ENCODE measurements at places on chromosomes 6 and 20.

DNA sequence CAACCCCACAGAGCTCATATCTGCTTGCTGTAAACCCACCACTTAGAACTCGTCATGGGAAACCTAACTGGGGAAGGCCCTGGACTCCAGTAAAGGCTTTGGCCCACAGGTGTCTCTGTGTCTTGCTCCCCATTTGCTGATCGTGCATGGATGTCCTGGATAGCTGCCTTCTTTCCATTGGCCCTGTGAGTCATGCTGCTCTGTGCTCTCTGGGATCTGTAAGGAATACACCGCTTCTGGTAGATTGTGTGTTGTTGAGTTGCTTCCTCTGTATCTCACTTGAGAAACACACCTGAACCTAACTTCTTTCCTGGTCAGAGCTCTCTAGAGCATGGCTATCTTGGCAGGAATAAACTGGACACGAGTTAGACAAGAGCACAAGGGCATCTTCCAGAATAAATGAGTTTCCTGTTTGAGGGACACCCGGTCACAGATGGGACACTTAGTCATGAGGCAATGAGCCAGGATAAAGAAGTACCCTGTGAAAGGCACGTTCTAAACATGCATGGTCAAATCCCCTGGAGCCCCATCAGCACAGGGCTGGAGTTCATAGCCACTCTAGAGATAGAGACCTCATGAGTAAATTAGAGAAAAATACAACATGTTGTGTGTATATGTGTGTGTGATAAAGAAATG lies 99.6 kb upstream of the TMEM170B start:
- DNase-seq = no peak

DNA sequence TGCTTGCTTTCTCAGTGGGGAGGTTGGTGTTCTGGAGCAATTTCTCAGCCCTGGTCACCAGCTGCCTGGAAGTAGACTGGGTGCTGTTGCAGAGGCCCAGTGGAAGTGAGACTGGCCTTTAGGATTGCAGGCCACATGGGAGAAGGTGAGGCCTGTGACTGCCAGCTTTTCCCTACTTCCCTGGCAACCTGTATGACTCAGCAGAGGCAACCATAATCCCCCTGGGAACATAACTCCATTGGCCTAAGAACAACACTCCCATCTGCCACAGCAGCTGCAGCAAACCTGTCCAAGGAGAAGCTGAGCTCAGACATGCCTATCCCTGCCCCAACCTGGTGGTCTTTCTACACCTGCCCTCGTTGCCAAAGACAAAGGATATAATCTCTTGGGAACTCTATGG lies 473.5 kb upstream of the SPTLC3 start:
- no peak for DNase-seq

DNA sequence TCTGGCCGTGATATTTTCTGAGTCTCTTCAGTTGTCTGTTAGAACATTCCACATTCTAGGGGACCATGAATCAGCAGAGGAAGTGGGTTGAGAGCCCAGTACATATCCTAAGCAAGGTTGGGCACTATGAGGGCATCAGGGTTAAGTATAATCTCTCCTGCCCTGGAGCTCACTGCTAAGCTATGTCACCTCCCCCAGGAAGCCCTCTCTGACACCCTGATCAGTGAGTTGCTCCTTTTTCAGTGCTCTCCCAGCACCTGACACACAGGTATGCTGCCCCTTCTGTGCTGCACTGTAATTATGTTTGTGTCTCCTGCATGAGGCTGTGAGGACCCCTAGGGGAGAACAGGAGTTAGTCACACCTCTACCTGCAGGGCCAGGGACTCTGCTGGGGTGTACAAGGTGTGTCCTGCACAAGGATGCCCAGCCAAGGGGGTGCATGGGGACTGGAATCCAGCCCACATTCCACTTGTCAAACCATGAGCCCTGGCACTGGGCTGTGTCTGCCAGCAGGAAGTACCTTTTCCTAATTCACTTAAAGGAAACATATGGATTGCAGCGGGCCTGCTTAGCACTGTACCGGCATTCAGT lies 3.9 kb downstream of the RAB44 start:
- no peak for DNase-seq

GRCh38 chr6:138724015-138724414 lies 49.6 kb upstream of the CCDC28A start:
- DNase-seq = no peak

DNA sequence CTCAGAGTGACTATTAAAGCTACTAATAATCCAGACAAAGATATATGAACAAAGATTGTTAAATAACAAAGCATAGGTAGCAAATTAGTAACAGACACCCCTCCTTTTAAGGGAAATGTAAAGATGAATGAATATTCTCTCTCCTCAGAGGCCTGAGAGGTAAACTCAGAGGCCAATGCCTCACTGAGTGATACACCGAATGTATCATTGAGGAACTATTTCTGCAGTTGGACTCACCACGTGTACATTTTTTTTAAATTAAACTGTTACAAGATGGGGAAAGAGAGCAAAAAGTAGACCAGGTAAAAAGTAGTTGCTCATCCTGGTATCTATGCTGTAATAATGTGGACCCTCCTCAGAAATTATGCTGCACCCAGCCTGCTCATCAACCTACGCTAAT lies 72.3 kb upstream of the IPCEF1 start:
- DNase-seq = no peak

- DNase-seq = no peak
Measured at GRCh38 chr20:32577657-32578056, 7.5 kb downstream of the NOL4L start.

- no peak for DNase-seq
Measured at GRCh38 chr6:107361753-107362604, 97.4 kb downstream of the PDSS2 start.

- no peak for DNase-seq
Measured at GRCh38 chr6:151475653-151476523, 17.9 kb upstream of the CCDC170 start.

DNA sequence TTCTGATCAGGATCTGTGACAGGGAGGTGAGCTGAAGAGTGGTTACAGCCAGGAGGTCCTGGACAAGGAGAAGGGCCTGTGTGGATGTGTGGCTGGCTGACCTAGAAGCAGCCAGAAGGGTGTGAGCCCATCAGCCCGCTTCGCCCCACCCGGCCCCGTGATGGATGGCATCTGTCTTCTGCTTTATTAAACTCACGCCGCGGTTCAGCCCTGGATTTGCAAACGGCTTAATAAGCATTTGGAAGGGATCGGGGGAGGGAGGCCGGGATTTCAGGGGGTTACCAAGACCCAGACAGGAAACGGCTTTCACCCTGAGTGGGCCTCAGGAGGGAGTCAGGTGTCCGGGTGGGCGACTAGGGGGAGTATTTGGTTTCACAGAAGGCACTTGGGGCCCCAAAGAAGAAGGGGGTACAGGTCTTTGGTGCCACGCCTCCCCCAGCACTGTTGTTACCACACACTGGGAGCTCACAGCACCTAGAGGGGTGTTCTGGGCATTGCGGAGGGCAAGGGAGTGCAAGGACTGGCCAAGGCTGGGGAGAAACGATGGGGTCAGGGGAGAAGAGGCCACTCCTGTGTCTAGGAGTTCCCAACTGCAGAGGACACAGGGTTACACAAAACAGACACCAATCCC lies 53.8 kb upstream of the FOXP4 start:
- DNase-seq = no peak

DNA sequence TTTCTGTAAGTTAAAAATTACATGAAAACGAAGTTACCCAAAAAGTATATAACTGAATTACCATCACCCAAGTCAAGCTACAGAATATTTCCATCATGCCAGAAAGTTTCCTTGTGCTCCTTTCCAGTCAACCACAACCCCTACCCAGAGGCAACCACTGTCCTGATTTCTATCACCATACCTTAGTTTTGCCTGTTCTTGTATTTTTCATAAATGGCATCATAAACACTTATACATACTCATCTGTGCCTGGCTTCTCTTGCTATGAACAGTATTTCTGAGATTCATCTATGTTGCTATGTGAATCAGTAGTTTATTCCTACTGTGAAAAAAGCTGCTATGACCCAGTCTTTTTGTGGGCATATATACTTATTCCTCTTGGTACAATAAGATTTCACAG lies 7.4 kb downstream of the FKBP5 start:
- no peak for DNase-seq

GRCh38 chr20:5471368-5471767 lies 154.6 kb upstream of the PROKR2 start:
- no peak for DNase-seq
